NCI-H446 (cell line): ENCODE measurements at places on chromosomes 11 and 22.

GRCh38 chr22:29147331-29147899, 58.3 kb upstream of the EMID1 start:
- DNase-seq, result no peak

GRCh38 chr11:68996376-68997123, 15.8 kb upstream of the MRGPRD start:
- no peak for DNase-seq

GRCh38 chr22:31260474-31260856, 31.8 kb downstream of the PIK3IP1 start:
- DNase-seq, result no peak

DNA sequence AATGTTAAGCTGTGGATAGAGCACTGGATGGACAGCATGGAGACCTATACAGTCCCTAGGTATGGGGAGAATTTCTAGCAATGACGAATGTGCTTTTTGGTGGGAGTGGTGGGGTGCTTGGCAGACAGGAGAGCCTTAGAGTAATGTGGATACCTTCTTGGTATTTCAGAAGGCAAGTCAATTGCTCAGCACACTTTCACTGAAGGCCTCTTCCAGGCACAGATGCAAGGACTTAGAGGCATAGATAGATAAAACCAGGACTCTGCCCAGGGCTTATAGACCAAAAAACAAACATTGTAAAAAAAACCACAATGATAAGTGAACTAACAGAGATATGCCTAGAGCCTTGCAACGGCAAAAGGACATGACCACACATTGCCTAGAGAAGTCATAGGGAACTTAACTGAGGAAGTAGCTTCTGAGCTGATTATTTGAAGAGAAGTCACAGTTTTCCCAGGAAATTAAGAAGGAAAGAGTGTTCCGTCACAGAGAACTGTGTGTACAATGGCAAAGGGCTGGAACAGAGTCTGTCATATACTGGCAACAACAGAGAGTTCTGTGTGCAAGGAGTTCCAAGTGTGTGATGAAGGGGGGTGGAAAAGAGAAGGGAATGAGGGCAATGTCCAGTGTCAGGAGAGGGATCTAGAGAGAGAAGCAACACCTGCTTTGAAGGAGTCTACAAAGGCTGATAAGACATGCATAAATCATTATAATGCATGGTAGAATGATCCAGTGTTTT, 65.9 kb upstream of the PICALM start:
- DNase-seq, result no peak

DNA sequence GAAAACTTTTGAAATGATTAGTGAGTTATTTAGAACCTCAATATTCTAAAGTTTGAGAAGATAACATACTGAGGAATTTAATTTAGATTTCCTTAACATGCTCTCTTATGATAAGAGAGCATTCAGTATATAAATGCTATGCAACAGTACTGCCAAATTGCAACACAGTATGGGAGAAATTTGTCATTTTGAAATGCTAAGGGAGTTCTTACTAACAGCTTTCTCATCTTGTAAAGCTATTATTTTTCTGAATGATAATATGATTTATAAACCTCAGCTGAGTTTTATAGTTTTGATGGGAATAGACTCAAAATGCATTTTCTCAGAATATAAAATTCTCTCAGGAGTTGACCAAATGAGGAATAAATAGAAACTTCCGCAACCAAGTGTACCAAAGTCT, 108.4 kb downstream of the SPON1 start:
- no peak for DNase-seq

GRCh38 chr11:75939516-75939915, 124.5 kb downstream of the UVRAG start:
- DNase-seq, result no peak

DNA sequence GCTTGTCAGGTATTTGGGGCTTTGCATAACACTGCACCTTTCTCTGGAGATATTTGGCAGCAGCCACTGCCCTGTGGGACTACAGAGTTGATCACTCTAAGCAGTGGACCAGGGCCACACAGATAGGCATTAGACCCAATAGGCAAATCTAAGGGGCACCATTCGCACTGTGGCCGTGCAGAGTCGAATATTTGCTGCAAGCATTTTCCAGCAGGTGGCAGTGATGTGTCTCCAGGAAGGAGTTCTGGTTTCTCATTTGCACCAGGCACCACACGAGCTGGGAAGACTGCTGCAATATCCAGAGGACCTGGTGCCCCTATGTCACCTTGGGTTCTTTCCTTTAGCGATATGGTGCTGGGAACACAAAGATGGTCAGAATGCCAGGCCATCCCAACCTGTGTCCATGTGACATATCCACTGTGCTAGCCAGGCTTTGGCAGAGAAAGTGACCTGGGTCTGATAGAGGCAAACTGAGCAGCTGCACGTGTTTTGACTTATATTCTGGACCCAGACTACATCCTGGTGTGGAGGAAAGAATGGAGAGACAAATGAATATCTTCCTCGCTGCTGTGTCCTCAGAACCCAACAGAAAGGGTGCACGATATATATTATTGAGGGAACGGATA, 318.7 kb downstream of the BUD13 start:
- peak; percentile 28 for DNase-seq

DNA sequence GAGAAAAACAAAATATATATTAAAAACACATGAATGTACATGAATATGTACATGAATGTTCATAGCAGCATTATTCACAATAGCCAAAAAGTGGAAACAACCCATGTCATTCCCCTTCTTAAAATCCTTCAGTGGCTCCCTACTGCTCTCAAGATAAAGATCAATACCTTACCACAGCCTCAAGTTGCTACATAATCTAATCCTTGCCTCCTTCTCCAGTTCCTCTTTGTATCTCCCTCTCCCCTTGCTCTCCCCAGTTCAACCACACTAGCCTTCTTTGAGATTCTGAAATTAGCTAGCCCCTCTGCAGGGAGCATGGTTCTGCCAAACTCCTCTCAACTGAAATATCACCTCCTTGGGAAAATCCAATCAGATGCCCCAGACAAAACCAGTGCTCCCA, 28.1 kb downstream of the MTMR2 start:
- DNase-seq, result no peak

DNA sequence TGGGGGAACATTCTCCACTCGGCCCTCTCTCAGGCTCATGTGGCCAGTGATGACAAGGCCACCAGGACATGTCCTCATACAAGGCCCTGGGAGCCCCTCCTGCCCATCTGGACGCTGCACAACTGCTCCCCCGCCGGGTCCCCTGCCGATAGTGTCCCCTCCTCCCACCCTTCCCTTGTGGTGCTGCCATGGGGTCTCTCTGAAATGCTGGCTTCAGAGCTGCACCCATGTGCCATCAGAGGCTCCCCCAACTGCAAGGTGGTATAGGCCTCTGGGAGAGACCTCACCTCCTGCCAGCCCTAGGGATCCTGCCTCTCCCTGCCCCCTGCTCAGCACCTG, 113.0 kb downstream of the KCNQ1OT1 start:
- DNase-seq, result no peak

DNA sequence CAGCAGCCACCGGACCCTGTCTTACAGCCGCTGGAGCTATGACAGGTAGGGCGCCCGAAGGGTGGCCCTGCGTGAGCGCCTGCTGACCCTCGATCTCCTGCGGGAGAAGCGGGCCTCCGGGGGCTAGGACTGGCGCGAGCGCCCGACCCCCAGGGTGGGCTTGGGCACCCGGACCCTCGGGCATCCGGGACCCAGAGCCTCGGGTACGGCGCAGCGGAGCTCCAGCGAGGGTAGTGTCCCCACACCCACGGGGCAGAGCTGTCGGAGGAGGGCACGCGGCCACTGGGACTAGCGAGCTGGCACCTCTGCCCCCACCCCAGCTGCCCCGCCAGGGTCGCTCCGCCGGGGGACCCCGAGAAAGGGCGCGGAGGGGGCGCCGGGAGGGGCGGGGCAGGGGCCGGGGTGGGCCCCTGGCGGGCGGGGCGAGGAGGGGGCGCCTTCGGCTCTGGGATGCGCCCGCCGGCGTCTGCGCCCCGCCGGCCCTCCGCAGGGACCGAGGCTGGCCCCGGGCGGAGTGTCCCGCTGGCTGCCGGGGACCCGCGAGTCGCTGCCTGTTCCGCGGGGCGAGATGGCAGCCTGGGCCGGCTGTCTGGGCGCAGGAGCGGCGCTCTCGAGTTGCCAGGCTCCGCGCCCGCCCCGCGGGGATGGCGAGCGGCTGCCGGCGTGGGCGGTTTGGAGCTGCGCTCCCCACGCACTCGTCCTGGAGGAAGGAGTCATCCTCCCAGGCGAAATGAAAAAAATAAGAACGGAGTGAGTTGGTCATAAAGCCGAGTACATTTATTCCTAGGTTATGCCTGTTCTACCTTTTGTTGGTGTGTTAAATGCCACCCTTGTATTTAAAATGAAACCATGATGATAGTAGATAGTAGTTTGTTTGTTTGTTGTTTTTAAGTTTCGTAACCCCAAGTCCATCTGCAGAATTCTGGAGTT, 32.4 kb downstream of the EIF3F start:
- no peak for DNase-seq

DNA sequence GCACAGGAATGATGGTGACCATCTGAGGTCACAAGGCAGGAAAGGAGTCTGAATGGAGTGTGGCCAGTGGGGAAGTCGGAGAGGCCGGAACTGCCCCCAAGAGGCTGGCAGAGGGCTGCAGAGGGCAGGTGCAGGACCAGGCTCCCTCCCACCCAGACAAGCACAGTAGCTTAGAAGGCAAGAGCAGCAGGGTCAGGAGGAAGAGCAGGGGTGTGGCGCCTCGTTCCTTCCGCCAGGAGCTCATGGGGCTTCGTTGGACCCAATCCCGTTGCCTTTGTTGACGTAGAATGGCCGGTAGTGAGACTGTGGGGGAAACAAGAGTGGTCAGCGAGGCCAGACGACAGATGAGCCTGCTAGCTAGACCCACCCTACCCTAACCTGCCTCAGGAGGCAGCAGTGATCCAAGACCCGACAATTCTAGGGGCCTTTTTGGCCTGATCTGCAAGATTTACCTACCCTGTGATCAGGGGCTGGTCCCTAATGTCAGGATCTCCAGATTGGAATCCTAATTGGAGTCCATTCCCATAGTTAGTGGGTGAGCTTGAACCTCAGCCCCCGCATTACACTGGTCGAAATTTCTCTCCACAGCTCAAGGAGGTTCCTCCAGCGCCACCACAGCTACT, 25.6 kb downstream of the TRIM29 start:
- DNase-seq, result no peak

DNA sequence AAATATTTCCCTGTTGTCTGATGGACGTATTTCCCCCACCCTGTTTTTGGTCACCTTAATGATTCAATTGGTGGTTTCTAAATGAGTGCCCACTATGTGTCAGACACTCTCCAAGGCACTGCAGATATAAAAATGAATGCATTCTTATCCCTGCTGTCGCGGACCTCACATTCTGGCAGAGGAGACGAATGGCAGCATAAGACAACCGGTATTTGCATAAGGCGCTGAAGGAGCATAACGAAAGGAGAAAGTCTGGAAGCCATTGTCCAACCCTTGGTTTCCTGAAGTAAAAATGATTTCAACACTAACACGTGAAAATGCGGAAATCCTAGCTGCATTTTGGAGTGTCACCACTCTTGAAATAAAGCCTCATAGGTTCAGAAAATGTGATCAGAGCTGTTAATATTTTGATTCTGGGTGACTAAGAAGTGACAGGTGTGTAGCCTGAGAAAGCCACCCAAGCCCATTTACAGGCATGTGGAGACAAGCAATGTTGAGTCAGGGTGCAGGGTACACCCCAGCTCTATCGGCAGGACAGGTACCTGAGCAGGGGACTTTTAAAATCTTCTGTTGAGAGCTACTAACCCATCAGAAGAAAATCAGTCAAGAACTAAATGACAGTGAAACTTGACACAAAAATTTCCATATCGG, 10.1 kb upstream of the GAB2 start:
- no peak for DNase-seq

- DNase-seq, result no peak
Measured at GRCh38 chr11:83773950-83774880, 488.0 kb upstream of the CCDC90B start.

DNA sequence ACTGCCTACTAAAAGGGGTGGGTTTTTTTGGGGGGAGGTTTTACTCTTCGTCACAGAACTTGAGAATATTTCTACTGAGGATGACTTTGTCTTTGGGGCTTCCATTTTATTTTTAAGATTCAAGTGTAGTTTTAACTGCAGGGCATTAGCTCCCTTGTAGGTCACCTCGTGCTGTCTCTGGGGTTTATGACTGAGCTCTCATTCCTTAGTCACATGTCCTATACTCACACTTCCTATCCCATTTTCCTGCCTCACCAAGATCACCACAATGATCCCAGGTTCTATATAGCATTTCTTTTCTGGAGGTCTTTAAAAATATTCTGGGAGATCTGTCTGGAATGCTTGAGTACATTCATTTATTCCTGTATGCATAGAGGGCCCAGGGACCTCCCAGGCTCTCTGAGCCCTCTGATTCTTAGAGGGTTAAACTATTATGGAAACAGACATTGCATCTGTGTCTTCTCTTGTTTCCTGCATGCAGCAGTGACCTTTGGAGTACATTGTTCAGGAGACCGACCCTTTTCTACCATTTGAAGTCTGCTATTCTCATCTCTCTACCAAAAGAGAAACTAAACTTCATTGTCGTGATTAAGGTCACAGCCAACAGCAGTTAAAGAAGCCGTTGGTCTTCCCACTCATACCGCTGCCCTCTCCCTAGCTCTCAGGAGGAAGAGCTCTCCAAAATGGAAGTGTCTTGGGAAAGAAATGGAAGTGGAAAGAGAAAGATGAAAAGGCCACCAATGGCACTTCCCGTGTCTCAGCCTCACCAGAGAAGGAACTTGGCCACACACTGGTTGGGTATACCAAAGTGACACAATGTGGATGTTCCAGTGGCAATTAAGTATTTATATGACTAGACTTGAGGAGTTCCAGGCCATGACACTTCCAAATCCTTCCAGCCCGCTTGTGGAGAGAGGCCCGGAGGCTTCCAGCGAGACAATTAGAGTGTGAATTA, 77.5 kb downstream of the ZBTB16 start:
- DNase-seq, result no peak

- no peak for DNase-seq
Measured at GRCh38 chr11:117634756-117635603, 162.0 kb downstream of the DSCAML1 start.

DNA sequence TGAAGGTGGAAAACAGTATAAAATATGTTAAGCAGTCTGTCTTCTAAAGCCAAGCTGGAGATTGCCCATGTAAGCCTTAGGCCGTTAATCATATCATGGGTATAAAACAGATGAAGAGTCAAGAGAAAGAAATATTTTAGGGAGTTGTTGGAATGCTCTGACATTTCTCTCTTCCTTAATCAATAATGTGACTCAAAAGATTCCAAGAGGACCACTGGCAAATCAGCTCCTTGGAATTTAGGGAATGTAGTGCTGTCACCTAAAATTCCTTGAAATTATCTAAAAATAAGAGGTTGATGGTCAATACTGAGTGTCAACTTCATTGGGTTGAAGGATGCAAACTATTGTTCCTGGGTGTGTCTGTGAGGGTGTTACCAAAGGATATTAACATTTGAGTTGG, 525.9 kb downstream of the KCNA4 start:
- DNase-seq, result no peak
